T-helper 2 cell (primary cell): ENCODE measurements at places on chromosomes 5 and 9.
A peak's percentile ranks its signal among the peaks of the same experiment; 100 is the strongest.

DNA sequence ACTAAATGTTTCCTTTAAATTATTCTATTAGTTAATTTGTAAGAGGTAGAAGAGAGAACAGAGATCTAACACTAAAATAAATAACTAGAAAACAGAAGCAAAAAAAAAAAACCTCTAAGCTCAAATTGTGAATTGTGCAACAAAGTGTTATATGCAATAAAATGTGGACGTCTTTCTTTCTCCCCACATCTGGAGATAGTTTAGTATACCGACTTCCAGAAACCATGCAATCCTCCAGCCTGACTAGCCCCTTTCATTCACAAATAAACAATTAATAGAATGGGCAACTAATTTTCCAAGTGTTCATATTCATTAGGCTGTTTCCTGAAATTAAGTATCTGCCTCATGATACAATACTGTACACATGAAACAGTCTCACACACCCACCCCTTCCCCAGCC is 258.5 kb downstream of the BNC2 start:
- DNase-seq = no peak

DNA sequence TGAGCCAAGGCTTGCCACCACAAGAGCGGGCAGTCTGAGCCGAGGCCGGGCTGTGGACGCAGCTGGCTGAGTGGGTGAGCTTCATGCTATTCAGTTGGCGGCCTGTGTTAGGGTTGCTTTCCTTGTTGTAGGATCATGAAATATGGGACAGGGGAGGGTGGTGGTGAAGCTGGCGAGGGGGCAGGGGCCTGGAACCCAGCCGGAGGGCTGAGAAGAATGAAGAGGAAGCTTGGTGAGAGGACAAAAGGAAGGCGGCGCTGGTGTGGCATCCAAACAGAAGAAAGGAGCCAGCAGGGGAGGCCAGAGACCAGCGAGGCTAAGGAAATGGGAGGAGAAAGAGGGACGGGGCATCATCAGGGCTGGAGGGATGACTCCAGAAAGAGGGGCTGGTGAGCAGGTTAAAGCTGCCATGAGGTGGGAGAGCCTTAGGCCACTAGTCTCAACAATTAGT is 18.3 kb downstream of the RALGPS1 start:
- no peak for DNase-seq

DNA sequence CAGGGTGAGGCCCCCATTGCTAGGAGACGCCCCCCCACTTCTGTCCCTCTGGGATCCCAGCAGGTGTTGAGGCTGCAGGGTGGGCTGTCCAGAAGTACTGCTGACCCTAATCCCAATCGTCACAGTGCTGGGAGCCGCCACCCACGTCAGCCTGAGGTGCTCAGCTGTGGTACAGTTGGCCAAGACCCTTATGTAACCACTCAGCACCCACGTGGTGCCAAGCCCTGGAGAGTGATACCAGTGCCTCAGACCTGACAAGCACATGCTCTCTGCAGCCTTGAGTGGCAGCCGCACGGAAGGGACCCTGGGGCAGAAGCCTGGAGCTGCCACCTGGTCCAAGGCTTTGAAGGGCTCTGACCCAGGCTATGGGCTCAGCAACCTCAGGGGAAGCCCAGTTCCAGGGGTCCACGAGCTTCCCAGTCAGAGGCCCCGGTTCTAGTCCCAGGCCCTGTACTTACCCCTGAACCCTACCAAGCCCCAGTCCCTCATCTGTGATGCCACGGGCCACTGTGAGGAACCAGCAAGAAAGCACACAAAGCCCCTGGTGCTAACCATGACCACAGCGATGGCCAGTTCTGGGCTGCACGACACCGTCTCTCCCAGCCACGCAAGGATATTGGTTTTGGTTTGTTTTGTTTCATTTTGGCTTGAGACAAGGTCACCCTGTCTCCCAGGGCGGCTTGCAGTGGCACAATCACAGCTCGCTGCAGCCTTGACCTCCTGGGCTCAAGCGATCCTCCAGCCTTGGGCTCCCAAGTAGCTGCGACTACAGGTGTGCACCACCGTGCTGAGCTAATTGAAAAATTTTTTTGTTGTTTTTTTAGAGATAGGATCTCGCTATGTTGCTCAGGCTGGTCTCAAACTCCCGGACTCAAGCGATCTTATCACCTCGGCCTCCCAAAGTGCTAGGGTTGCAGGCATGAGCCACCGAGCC is 50.7 kb downstream of the DBH start:
- DNase-seq = no peak

GRCh38 chr5:146867996-146868708 is 10.4 kb downstream of the PPP2R2B start:
- no peak for DNase-seq

DNA sequence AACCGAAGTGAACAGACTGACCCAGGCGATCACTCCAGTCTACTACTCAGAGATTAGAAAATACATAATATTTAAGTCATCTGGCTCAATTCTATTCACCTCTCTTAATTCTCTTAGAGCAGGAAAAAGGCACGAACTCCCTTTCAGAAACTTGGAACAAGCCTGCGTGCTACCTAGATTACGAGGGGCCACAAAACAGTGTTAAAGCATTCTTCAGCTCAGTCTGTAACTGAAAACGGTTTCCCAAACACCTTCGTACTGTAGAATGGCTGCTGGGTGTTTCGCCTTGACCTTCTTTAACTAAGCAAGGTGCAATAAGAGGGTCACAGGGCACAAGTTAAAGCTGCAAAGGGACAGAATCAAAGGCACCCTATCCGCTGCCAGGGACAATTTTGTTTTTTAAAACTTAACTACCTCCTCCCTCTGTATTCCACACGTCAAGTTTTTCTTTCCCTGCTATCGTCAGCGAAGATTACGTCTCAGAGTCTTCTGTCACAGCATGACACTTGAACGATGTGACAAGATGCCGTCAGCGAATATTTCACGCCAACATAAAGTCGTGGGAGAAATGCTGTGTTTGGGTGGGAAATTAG is 687 bp downstream of the LYSMD3 start:
- peak; percentile 59 for DNase-seq

GRCh38 chr5:151903243-151903653 is 21.4 kb downstream of the GLRA1 start:
- DNase-seq = no peak

GRCh38 chr5:95730011-95730700 is 980 bp upstream of the RHOBTB3 start:
- DNase-seq = no peak

GRCh38 chr9:17021387-17021970 is 113.4 kb upstream of the CNTLN start:
- no peak for DNase-seq

GRCh38 chr9:98430535-98431292 is 175.3 kb upstream of the TBC1D2 start:
- DNase-seq = no peak

DNA sequence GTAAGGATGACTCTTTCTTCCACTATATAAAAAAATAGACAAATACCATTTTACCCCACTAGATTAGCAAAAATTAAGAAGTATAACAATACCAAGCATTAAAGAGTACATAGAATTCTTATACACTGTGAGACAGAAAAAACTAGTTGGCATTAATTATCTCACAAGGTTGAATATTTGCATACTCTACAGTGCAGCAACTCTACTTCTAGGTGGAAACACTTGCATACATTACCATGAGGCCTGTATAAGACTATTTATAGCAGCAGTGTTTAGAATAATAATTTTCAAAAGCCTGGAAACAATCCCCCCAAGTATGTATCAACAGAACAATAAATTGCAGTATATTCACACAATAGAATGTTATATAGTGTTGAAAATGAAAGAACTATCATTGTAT is 19.0 kb upstream of the PURA start:
- DNase-seq = no peak

DNA sequence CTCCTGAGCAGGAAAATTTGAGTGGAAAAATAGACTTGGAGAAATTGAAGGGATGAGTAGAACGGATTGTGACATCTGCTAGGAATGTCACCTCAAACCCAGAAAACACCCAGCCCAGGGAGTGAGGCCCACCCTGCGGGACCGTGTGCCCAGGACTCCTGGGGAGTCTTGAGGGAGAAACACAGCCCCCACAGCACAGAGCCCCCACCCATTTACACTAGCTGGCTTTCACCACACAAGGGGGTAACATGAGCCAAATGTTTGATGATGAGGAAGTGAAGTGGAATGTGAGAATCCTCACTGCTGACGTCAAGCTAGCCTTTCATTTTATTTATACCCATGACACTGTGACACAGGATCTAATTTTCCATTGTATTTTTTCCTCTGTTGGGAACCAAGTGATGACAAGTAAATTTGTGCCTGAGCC is 42.8 kb upstream of the PDE8B start:
- no peak for DNase-seq

DNA sequence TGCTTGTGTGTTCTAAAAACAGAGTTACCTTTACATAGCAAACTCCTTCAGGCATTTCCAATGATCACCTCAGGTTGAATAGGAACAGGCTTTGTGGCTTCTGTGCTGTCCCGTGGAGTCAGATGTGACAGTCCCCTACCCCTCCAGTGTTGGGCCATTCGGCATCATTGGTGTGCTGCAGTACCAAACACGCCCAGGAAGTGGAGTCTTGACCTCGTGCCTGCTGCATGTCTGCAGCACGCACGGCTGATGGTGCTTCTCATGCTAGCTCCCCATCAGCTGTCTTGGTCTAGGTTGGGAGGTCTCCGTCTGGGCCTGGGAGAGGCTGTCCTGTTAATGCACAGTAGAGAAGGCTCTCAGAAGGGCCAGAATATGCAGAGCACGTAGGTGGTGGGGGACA is 42.5 kb upstream of the PHF2 start:
- DNase-seq = no peak

GRCh38 chr5:88805151-88805784 is 77.7 kb downstream of the MEF2C start:
- DNase-seq = no peak

- DNase-seq = peak; percentile 28
These were observed 902 bp downstream of the HABP4 start for GRCh38 chr9:96450613-96451528.

- DNase-seq = no peak
These were observed 51.0 kb downstream of the KIF4B start for GRCh38 chr5:155064580-155064979.

DNA sequence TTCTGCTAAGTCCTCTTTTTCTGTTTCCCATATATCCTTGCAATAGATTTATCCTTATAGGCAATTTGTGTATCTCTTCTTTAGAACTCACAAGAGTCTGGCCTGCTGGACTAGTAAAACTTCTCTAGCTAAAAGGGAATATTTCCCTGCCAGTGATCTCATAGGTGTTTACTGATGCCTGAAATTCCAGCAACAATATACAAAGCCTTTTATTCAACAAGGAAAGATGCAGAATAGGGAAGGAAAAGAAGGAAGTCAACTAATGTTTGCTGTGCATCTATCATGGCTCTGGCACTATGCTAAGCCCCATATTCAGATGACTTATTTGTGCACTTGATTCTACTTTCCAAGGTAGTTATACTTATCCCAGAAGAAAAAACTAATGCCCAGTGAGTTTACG is 160.0 kb upstream of the DMRTA1 start:
- DNase-seq = no peak

- no peak for DNase-seq
These were observed 23.2 kb downstream of the PRUNE2 start for GRCh38 chr9:76882686-76883085.
